ENCODE measurements at places on chromosomes 5 and 9. TPM values are rescaled to one million over a fixed set of nuclear protein-coding genes. Genes with fewer than 3 reads are reported as not detected.

The C9orf50 gene
- 0.26 TPM for polyA plus RNA-seq

The OGN gene
- polyA plus RNA-seq: 1.3 TPM

GRCh38 chr9:131273146-131273855 is 3.0 kb downstream of the FAM78A start:
- no peak for DNase-seq

The RHOBTB3 gene
- polyA plus RNA-seq: 360 TPM

DNA sequence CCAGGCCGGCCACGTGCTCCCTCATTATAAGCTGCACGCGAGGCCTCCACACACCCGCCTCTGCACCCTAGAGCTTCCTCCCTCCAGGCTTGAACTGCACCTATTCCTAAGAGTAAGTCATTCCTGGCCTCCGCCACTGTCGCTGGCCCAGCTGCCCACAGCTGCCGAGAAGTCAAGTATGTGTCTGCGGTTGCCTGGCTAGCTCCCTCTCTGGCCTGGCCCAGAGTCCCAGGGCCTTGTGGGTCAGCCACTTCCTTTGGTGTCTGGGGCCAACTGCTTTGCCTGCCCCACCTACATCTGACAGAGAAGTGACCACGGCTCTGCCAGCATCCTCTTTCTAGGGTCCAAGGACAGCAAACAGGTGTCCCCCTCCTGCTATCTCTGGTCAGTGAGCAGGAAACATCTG is 18.3 kb downstream of the ABO start:
- no peak for DNase-seq

DNA sequence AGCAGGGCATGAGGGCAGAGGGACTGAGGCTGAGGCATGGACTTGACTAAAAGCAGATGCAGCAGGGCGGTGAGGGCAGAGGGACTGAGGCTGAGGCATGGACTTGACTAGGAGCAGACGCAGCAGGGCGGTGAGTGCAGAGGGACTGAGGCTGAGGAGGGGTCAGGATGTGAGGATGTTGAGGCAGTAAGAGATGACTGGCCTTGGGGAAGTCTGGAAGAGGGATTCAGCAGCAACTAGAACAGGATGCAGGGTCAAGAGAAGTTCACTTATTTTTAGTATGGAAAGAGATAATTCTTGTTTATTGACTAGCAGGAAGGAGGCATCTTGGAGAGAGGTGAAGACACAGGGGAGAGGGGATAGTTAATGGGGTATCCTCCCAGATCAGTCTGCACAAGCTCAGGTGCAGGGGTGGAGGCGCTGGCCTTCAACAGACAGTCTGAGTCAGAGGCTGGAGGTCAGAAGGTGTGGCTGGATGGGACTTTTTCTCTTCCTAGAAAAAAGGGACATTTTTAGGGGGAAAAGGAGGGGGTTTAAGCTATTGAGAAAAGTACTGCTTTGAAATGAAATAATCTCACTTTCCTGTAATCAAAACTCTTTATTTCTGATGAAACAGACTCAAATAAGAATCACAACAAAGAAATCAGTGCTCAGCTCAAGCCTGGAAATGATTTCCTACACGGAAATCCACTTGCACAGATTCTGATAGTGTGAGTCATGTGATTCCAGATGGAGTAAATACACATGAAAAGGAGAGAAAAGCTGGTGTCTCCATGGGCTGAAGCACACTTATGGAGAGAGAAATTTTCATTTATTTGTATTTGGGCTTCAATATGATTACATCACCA is 130.9 kb downstream of the PALM2AKAP2 start:
- DNase-seq: peak; percentile 63

The S1PR3 gene
- polyA plus RNA-seq: 40.3 TPM

- no peak for DNase-seq
Observed at GRCh38 chr9:69388596-69388995, 63.6 kb downstream of the ENTREP1 start.

The IFNB1 gene
- polyA plus RNA-seq: not detected

The IL13 gene
- polyA plus RNA-seq: not detected

The GARIN3 gene
- not detected for polyA plus RNA-seq

GRCh38 chr9:103522409-103522808 is 527.3 kb downstream of the CYLC2 start:
- DNase-seq: no peak

- no peak for DNase-seq
Observed at GRCh38 chr5:105504-106070, 13.6 kb downstream of the PLEKHG4B start.

DNA sequence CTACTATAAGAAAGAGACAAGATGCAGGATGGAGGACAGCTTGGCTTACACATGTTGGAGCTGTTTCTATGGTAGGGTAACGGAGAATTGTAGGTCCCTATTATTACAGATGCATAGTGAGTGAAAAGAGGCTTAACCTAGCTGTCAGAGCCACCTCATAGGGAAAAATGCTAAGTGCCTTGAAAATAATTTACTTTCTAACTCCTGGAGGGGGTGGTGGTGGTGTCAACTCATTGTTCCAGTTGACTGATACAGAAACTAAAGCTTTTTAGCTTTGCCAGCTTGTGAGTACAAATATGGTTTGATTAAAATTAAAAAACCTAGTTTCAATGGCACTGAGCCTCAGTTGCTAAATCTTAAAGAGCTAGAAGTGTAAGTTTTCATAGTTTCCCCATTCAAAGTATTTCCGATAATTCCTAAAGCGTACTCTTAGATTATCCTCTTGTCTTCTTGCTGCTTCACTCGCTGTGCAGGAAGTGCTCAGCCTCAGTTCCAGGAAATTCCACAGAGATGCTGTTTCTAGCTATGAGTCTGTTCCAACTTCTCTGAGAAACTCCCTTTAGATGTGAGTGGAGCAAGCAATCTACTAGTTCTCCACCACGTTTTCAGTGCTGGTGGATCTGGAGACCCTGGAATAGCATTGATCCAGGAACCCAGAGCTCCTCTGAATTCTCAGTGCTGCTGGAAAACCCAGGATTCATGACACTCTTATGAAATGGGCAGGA is 265.2 kb downstream of the DMAC1 start:
- no peak for DNase-seq

GRCh38 chr9:93865716-93866115 is 89.4 kb downstream of the BARX1 start:
- no peak for DNase-seq

The HRH2 gene
- polyA plus RNA-seq: not detected

DNA sequence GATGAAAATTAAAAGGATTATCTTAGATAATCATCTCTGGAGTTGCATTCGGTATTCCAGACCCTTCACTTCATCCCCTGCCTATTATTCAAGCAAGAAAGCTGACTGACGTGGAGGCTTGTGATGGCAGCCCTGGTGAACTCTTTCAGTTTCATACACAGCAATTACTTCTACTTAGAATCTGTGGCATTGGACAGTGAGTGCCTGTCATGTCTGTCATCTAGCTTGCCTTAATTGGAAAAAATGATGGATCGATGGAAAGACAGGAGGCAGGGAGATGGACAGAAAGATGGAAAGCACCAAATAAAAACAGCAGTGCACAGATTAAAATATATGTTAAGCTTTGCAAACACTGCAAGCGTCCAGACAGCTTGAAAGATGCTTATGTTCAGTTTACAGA is 1371.0 kb upstream of the CDH6 start:
- no peak for DNase-seq

DNA sequence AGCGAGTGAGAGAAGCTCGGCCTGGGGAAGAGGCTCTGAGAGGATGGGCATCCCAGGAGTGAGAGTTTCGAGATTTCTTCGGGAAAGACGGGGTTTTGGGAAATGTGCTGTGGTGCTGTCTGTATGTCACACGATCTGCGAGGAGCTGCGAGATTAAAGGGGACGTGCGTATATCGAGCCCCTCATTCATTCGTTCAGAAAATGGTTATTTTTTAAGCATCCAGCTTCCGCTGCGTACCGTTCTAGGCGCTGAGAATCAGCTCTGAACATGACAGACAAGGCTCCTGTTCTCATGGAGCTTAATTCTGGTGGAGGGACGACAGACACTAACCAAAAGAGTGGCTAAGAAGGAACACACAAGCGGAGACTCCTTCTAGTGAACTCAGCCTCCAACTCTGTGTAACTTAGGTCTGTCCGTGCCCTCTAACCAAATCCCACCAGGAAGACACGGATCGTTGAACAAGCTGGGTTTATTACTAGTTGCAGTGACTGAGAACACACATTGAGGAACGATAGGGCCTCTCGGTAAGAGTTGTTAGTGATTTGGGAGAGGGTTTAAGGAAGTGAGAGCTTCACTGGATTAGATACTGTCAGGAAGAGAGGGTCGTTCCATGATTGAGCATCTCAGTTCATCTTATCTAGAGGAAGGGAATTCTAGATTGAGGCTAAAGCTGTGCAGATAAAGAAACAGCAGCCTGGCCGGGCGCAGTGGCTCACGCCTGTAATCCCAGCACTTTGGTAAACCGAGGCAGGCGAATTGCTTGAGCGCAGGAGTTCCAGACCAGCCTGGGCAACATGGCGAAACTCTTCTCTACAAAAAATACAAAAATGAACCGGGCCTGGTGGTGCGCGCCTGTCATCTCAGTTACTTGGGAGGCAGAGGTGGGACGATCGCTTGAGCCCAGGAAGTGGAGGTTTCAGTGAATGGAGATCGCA is 1.0 kb upstream of the FBXW11 start:
- DNase-seq: no peak

The SELENOP gene
- 2.0 TPM for polyA plus RNA-seq

The PFN3 gene
- polyA plus RNA-seq: not detected

GRCh38 chr9:81202292-81202691 is 487.1 kb downstream of the TLE1 start:
- DNase-seq: no peak

GRCh38 chr5:158127536-158127935 is 268.6 kb upstream of the CLINT1 start:
- no peak for DNase-seq

The TESK1 gene
- polyA plus RNA-seq: 14.5 TPM

DNA sequence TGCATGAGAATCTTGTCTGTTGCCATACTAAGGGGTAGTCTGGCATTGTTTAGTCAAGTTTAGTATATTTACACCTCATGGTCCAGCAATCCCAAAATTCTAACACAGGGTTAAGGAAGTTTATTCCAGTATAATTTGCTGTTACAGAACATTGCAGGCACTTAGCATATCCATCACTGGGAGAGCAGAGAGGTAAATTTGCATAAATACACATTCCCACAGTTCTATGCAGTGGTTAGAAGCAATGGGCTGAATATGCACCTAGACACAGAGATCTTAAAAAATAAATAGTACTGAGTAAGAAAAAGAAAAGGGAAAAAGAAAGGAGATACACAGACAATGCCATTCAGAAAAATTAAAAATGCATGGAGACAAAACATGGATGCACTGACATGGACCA is 692.3 kb upstream of the MEF2C start:
- DNase-seq: no peak

The CCNG1 gene
- 236 TPM for polyA plus RNA-seq

DNA sequence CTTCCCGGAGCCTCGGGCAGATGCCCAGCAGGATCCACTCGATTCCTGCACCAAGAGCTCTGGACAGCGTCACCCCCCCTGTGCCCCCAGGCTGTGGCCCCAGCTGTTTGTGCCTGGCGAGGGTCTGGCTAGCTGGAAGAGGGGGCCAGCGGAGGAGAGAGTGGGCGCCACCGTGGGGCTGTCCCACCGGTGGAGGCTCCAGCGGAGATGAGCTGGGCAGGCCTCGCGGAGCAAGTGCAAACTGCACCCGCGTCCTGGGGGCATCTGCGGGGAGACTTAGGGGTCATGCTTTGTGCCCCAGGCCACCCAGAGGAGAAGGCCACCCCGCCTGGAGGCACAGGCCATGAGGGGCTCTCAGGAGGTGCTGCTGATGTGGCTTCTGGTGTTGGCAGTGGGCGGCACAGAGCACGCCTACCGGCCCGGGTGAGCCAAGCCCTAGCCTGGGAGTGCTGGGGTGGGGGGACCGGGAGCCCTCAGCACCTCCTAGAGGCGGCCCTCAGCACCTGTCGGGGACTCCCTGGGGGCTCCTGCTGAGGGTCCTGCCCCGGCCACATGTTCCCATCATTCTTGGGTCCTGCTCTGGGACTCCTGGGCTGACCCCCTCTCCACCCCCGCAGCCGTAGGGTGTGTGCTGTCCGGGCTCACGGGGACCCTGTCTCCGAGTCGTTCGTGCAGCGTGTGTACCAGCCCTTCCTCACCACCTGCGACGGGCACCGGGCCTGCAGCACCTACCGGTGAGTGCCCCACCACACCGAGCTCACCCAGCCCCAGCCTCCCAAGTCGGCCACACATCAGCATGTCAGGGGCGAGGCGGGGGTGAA is 5.4 kb downstream of the EGFL7 start:
- DNase-seq: no peak

- DNase-seq: no peak
Observed at GRCh38 chr5:91929522-91929817, 546.4 kb upstream of the ARRDC3 start.

The TTC39B gene
- polyA plus RNA-seq: 8.6 TPM

The GDA gene
- polyA plus RNA-seq: not detected

DNA sequence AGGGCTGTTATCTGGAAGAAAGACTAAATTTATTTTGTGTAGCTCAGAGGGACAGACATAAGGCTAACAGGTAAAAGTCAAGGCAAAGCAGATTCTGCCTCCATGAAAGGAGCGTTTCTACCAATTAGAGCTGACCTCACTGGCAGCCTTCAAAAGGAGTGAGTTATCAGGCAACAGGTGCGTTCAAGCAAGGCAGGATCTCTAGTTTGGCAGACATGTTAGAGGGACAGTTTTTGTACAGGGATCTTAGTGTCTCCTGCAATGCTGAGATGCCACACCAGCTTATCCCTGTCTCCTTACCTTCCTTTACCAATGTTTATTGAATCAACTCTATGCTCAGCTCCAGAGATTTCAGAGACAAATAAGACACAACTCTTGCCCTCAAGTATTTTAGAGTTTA is 73.8 kb downstream of the NRG2 start:
- no peak for DNase-seq

The SV2C gene
- not detected for polyA plus RNA-seq

- DNase-seq: no peak
Observed at GRCh38 chr9:104746798-104747197, 685 bp upstream of the NIPSNAP3A start.

GRCh38 chr9:136694163-136694871 is 7.1 kb upstream of the AGPAT2 start:
- no peak for DNase-seq

GRCh38 chr5:65105301-65105700 is 336.6 kb downstream of the CWC27 start:
- no peak for DNase-seq

DNA sequence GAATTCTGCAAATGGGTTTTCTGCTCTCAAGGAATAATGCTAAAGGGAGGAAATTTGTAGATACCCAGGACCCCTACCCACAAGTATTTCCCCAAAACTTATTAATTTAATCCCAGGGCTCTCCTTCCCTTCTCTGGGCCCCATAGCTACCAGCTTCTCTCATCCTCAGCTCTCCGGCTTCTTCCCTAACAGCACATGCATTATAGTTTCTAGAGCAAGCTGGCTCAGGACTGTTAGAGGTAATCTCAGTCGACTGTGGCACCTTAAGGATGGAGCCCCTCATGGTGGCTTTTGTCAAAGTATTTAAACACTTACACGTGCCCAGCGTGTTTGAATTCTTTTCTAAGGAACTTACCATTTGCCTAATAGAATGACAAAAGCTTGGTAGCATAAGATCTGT is 252.5 kb upstream of the GAS1 start:
- no peak for DNase-seq

Data from AG04450 (cell line).